ENCODE measurements at places on chromosomes 2 and 18. TPM values are rescaled to one million over a fixed set of nuclear protein-coding genes. Genes with fewer than 3 reads are reported as not detected.

Gene ZBTB14
- 10.0 TPM for polyA plus RNA-seq

Gene C2orf66
- polyA plus RNA-seq = not detected

Gene GALNT5
- polyA plus RNA-seq = not detected

Gene MALL
- not detected for polyA plus RNA-seq

Gene ACKR3
- 6.2 TPM for polyA plus RNA-seq

Gene SULT1C2
- polyA plus RNA-seq = not detected

Gene CPO
- polyA plus RNA-seq = not detected

Gene SEH1L
- 90.1 TPM for polyA plus RNA-seq

Gene TRABD2A
- 3.0 TPM for polyA plus RNA-seq

Gene LYG1
- 0.33 TPM for polyA plus RNA-seq

Gene FZD7
- polyA plus RNA-seq = 0.88 TPM
